ENCODE measurements at places on chromosomes 11 and 22. TPM values are rescaled to one million over a fixed set of nuclear protein-coding genes. Genes with fewer than 3 reads are reported as not detected.

OR52H1 gene
- not detected for total RNA-seq

KRTAP5-2 gene
- total RNA-seq = not detected

TPBGL gene
- total RNA-seq = 0.17 TPM

FAM180B gene
- not detected for total RNA-seq

FOXRED1 gene
- total RNA-seq = 11.2 TPM
